ENCODE measurements at places on chromosomes 7 and 10.

DNA sequence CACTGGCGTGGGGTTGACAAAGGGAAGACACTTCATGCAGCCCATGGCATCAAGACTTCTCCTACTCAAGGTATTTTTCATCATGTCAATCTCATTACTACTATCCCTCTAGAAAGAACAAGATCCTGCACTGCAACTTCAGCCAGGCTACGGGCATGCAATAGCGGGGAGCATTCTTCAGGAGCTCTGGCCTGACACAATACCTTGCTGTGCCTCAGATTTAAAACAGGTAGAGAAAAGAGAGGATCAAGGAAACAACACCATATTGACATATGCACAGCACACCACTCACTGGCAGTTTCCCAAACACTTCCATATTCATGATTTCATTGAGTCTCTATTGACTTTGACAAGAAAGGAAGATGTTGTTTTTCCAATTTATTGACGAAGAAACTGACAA is 51.5 kb downstream of the DOCK4 start:
- no peak for DNase-seq

DNA sequence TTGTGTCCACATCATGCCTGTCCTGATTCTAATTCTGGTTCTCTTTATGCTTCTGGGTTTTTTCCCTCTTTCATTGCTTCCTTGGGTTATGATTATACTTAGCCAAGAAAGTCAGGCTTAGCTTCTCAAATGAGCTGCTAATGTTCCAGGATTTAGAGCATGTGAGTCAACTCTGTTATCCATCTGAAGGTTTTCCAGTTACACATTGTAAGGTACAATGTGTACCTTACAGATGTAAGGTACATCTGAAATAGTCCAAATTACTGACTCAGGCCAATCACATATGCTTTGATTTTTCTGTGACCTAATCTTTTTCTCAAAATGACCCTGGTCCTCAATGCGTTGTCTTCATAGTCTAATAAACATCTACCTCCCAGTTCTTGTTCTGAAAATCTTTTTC is 13.3 kb upstream of the MIOS start:
- no peak for DNase-seq

DNA sequence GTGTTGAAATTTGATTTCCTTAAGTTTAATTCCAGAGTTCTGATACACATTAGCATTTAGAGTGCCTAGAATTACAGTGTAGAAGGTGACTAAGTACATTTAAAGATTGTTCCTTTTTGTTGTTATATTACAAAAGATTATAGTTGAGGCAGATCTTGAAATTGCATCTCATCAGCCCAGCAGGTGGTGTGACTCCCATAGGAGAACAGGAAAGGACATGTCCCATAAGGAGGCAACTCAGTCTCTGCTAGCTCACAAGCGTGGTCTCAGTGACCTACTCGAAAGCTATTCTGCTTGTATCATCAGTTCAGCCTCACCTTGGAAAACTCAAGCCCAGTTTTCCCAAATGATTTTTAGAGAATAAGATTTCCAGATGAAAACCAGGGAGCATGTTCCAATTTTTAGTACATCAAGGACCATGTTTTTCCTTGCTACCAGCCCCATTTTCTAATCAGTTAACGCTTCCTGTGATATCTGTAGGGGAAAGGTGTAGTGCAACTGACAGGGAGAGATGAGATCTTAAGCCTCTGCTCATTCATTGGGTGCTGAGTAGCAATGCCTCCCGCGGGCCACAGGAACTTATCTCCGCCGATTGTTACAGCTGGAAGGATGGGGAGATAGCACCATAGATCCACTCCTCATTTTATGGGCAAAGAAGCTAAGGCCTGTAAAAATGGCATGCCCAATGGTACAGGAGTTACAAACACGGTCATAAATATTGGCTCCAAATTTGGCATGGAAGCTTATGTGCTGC is 1.1 kb upstream of the GNAI1 start:
- no peak for DNase-seq

DNA sequence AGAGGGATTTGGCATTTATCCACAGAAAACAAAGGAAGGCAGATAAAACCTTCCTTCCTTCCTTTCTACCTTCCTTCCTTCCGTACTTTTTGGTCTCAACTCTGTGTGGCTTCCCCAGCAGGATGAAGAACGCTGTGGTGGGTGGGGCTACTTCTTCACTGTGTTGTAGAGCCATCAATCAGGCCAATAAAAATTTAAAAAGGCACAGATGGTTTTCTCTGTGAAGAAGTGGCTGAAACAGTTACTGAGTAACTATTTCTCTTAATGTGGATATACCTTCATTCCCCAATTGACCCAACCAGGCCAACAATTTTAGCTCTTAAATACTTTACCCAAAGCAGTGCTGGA is 75.8 kb downstream of the ZNF92 start:
- no peak for DNase-seq

GRCh38 chr10:3714531-3714930 is 70.5 kb downstream of the KLF6 start:
- DNase-seq = no peak

GRCh38 chr10:103232131-103232673 is 13.5 kb upstream of the RPEL1 start:
- DNase-seq = no peak

GRCh38 chr10:85420501-85421191 is 945.9 kb downstream of the GRID1 start:
- DNase-seq = no peak

GRCh38 chr7:156192921-156193320 is 380.7 kb upstream of the SHH start:
- DNase-seq = no peak

- DNase-seq = no peak
Measured at GRCh38 chr7:32360127-32360526, 130.1 kb downstream of the LSM5 start.

All from activated CD4-positive, alpha-beta T cell treated with anti-CD3 and anti-CD28 coated beads for 36 hours (primary cell).